Ovary (tissue), 10 donors: ENCODE measurements at places on chromosomes 7 and 10.

- DNase-seq: no peak
Observed at GRCh38 chr7:34718867-34719266, 60.8 kb downstream of the NPSR1 start.

DNA sequence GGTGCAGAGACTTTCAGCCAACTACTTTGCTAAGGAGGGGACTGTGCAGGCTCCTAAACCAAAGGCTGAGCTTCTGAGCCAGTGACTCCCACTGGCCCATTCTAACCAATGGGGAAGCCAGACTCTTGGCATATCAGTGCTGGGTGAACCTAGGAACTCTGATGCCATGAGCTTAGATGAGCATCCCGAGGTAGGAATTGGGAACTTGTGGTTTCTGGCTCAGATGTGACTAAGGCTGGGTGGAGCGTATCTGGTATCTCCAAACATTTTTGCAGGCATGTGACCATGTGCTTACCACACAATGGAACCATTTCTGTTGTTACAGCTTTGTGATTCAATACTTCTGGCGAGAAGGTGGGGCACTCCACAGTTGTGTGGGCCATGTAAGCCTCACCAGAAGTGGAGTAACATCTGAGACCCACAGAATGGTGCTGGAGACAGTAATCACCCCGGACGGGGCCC is 2.5 kb upstream of the AVPI1 start:
- no peak for DNase-seq

- DNase-seq: no peak
Observed at GRCh38 chr7:83478616-83479015, 170.3 kb downstream of the SEMA3E start.

DNA sequence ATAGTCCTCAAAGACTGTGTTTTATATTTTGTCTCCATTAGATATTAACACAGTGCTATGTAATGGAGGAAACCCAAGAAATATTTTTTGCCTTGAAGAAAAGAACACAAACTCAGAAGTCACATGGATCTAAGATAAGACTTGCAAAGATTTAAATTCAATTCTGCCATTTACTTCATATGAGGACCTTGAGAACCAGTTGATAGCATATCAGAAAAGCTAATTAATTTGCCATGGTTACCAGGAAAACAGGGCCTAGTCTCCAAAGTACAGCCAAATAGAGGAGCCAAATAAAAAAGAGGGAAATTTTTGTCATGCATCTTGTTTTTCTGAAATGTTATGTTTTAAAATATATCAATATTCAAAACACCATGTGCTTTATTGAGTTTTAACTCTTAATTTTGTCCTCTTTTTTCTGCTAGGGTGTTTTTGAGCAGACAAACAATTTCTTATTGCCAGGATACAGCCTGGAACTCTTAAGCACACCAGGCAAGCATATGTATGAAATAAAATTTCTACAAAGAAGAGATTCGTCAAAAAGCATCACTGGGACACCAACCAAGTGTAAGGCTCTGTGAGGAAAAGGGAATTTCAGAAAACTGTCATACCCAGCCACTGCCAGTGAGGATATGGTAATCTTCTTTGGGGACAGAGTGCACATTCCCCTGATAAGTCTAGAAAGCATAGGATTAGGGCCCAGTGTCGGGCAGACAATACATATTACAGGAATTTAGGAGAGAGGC is 10.6 kb upstream of the TOMM7 start:
- no peak for DNase-seq

GRCh38 chr10:89798092-89798491 is 96.7 kb downstream of the KIF20B start:
- no peak for DNase-seq

DNA sequence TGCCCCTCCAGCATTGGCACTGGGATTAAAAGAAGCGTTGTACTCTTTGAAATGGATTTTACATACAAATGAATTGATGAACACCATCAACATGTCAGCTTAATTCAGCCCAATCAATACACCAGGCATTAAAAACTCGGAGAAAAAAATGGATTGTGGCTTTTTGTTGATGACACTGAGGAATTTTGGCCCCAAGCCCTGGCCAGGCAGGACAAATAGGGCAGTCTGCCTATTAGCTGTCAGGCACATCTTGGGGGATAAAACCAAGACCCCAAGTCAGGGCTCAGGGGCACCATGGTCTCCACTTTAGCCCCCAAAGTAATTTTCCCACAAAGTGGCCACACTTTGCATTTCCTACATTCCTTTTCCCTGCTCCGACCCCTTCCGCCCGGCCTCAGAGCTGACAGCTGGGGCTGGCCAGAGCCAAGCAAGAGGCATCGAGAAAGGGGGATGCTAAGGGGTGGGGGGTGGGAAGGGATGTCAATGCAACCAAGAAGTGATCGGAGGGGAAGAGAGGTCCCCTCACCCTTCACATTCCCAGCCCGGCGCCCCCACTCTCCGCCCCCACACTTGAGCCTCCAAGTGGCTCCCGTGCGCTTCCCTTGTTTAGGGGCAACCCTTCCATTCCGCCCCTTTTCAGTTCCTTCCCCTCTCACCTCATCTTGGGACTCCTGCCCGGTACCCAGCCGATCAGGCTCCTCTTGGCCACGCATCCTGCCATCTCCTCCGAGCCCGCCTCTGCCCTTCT is 711 bp downstream of the HIP1 start:
- peak; percentile 24 for DNase-seq

DNA sequence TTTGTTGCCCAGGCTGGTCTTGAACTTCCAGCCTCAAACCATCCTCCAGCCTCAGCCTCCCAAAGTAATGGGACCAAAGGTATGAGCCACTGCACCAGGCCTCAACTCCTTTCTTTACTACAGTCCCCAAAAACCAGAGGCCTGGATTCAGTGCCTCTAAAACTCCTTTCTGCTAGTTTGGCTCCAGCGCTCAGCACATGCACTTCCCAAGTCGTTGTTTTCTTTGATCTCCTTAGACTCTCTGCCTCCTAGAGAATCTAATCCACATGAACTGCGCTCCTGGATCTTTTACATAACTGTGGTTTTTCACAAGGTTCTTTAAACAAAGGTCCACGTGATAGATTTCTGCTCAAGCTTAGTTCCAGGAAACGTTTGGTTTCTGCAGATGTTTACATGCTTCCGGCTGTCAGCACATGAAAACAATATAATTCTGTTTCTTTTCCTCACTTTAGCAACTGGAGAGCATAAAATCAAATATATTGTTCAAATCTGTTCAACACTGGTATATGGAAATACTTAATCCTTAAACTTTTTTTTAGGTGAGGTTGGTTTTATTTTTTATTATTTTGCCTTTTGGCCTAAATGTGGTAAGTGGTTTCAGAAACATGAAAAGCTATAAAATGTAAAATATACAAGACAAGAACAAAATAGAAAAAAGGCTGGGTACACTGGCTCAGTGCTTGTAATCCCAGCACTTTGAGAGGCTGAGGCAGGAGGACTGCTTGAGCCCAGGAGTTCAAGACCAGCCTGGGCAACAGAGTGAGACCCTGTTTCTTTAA is 270.5 kb upstream of the MKLN1 start:
- no peak for DNase-seq

GRCh38 chr10:86267286-86268195 is 99.1 kb downstream of the GRID1 start:
- DNase-seq: no peak

DNA sequence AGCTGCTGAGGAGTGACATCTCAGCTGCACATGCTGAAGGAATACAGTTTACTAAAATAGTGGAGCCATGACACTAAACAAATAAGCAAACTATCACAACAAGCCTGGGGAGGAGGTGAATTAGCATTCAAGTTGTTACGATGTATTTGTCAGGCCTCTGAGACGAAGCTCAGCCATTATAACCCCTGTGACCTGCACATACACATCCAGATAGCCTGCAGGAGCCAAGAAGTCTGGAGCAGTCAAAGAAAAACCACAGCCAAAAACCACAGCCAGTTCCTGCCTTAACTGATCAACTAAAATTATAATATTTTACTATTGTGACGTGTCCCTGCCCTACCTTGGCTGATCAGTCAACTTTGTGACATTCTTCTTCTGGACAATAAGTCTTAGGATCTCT is 68.6 kb downstream of the NSUN6 start:
- no peak for DNase-seq

GRCh38 chr10:60823324-60823723 is 45.0 kb downstream of the CDK1 start:
- no peak for DNase-seq

GRCh38 chr7:5497295-5498103 is 73.9 kb upstream of the TNRC18 start:
- no peak for DNase-seq

DNA sequence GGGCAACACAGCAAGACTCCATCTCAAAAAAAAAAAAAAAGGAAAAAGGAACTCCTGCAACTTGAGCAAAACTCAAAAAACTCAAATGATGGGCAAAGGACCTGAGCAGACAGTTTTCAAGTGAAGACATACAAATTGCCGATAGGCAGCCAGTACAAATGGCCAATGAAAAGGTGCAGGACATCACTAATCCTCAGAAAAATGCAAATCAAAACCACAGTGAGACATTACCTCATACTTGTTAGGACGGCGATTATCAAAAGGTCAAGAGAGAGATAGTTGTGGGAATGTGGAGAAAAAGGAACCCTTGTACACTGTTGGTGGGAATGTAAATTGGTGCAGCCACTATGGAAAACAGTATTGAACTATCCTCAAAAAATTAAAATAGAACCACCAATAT is 16.8 kb downstream of the SVOPL start:
- DNase-seq: no peak

DNA sequence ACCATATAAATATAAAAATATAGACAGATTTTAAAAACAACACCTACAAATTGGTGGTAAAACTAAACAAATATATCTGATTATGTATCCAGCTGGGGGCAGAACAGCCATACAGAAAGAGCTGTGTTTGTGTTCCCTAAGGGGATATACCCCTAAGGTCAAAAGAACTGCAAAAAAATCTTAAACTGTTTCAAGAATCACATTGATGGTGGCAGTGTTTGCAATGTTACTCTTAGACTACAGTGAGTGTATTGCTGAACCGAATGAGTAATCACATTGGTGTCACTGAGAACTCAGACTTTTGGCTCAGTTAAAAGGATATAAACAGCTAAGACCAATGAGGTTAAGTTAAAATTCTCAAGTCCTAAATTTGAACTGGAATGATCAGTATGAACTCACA is 27.1 kb upstream of the PTPRN2 start:
- DNase-seq: no peak

- peak; percentile 49 for DNase-seq
Observed at GRCh38 chr10:70549962-70550458, 52.5 kb downstream of the PRF1 start.

DNA sequence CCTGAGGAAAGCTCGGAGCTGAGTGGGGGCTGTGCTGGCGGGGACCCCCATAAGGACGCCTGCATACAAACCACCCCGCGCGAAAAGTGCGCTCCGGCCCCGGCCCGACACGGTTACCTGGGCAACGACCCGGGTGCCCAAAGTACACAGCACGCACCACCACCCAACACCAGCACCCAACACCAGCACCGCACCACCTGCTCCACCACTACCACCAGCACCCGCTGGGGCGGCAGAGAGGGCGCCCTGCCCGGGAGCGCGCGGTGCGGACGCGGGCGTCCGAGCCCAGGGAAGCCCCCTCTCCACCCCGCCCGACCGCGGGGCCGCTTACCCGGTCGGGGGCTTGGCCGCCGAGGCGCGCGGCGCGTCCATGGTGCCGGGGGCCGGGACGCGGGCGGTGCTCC is 345 bp downstream of the COBL start:
- peak; percentile 25 for DNase-seq

DNA sequence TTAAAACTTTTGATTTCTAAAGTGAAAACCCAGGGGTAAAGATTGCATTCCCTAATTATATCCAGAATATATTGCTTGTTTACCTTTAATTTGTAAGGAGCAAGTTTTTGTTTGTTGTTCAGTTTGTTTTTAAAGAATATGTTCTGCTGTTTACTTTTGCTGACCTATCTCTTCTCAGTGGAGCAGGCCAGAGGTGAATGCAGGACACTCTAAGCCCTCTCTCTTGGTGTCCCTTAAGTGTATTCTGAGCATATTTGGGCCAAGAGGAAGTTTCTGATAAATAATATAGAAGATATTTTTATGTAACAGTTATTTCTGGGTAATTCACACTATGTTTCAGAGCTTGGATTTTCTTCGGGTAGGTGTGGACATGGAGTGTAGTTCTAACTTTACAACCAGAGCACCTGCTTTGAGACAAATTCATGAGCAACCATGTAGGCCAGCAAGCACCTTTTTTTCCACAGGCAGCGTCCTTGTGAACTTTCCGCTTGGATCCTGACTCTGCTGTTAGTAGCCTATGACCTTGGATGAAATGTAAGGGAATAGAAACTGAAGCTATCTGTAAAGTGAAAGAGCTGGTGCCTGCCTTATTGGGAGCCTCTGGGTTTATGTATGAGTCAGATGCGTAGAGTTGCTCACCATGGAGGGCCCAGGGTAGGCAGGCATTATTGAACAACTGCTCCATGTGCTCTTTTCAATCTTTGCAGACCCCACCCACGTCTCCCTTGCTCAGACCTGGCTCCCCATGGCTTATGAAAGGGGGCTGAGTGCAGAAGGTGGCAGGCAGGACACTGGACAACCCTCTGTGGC is 16.1 kb downstream of the OGDH start:
- no peak for DNase-seq

DNA sequence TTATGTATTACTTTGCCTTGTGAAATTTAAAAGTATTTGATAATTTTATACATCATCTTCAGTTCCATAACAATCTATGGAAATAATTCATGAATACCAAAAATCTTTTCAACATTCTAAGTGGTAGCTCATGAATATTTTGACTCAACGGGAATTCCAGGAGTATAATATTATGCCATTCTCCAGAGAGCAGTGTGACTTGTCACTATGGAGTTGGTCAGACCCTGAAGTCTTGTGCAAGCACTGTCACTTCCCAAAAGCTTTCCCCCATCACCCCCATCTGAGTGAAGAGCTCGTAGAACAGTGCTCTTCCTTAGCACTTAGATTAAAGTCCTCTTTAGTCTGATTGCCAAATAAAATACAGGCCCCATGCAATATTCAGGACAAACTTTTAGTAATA is 29.4 kb upstream of the CCNJ start:
- no peak for DNase-seq

DNA sequence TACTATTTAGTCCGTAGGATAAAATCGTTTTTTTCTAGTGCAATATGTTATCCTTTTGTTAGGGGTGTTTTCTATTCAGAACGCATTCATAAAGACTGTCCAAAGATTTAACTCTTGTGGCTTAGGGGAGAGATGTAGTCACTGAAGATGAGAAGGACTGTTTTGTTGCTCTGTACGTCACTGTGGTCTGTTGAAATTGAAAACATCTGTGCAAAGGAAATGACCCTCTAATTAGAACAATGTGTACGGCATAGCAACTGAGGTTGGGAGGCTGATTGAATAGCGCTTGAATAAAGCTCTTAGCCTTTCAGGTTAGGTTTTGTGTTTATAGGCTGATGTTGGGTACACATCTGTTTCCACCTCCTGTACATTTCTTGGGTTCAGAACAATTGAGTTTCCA is 453.4 kb upstream of the AKR1E2 start:
- no peak for DNase-seq
